ENCODE measurements at places on chromosomes 16 and 17.

DNA sequence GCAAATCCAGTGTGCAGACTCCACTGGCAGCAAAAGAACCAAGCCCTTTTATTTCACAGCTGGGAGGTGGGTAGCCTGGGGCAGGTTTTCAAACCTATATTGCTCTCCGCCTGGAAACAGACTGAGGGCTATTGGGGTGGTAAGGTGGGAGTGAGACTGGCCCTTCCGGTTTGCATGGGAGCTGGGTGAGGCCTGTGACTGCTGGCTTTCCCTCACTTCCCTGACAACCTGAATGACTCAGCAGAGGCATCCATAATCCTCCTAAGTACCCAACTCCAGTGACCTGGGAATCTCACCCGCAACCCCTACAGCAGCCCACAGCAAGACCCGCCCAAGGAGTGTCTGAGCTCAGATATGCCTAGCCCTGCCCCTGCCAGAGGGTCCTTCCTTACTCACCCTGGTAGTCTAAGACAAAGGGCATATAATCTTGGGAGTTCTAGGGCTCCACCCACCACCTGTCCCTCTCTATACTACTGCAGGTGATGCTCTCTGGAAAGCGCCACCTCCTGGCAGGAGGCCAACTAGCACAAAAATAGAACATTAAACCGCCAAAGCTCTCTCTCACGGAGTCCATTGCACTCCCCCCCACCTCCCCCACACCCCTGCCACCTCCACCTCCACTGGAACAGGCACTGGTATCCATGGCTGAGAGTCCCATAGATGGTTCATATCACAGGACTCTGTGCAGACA, 602.0 kb upstream of the C16orf82 start:
- no peak for DNase-seq

GRCh38 chr17:75064040-75064439, 17.0 kb downstream of the KCTD2 start:
- no peak for DNase-seq

- DNase-seq, result peak; percentile 86
Measured at GRCh38 chr17:29115961-29116803, 64.0 kb downstream of the MYO18A start.

- DNase-seq, result no peak
Measured at GRCh38 chr16:72066747-72067146, 3.7 kb downstream of the HPR start.

- DNase-seq, result no peak
Measured at GRCh38 chr17:66317629-66318028, 15.2 kb downstream of the PRKCA start.

DNA sequence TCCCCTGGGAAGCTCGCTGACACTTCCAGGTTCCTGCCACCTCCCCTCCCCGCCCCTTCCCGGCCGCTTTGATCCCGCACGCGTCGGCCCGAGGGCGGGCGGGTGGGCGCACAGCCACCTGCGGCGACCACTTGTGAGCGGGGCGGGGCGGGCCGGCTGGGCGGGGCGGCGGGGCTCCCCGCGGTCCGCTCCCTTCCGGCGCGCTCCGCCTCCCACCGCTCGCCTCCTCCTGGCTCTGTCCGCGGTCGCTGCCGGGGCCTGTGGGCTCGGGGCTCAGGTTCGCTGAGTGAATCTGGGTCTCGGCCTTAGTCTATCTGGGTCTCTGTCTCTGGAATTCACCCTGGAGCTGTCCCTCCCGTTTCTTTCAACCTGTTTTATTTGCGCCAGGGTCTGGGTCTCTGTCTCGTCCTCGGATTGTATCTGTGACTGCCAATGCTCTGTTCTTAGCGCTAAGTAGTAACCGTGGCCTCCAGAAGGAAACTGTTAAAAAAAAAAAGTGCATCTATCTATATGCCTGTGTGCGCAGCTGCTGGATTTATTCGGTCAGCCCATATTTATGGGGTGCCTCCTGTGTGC, 2.7 kb upstream of the HES7 start:
- DNase-seq, result no peak

DNA sequence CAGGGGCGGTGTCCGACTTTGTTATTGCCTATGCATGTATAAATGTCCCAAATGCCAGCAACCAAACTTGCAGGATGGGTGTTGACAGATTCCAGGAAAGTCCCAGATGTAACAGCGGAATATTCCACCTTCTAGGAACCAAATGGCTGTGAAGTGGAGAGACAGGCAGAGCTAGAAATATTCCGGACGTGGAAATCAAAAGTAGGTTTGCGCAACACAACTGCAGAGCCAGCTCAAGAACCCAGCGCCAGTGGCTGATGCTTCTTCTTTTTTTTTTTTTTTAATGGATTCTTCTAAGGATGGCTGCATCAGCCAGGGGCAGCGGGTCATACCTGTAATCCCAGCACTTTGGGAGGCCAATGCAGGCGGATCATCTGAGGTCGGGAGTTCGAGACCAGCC, 601.7 kb downstream of the MAF start:
- no peak for DNase-seq

GRCh38 chr17:14545156-14545906, 244.4 kb downstream of the HS3ST3B1 start:
- no peak for DNase-seq

DNA sequence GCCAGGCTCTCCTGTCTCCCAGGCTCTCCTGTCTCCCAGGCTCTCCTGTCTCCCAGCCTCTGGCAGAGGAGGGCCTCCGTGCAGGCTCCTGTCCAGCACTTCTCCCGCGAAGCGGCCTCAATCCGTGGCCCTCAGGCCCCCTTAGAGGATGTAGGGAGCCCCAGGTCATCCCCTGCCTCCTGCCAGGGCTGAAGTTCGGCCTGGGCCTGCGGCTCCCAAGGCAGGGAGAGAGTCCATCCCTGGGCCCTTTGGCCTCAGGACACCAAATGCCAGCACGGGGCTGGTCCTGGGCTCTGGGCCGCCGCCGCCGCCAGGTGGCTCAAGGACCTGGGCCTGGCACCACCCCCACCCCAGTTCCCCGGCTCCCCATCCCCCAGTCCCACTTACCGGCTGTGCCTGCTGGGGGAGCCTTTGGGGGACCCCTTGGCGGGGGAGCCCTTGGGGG, 370 bp downstream of the EVPL start:
- DNase-seq, result no peak

DNA sequence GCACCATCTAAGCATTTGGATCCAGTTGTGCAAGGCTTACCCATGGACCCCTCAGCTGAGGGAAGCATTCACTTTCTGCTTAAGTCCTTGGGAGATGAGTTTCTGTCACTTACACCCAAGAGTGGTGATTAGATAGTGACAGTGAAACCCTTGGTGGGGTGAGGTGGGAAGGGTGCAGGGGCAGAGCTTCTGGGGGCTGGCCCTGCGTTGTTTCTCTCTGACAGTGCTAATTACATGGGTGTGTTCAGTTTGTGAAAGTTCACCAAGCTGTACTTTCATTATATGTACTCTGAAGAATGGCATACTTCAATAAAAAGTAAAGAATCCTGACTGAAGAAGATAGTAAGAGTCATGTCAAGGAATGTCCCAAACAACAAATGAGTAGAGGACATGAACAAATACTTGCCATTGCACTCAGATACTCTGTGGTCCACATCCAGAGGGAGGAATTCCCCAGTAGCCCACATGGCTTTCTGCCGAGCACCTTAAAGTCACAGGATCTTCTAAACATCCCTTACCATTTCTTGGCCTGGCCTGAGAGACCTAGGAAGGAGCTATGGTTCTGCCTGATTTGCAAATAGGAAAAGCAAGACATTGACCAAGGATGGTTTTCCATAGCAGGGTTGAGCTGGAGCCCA, 8.4 kb downstream of the CHST6 start:
- DNase-seq, result no peak

- no peak for DNase-seq
Measured at GRCh38 chr17:49431743-49432142, 17.1 kb upstream of the PHB1 start.

GRCh38 chr17:41338961-41339485, 11.6 kb downstream of the KRT33A start:
- no peak for DNase-seq

DNA sequence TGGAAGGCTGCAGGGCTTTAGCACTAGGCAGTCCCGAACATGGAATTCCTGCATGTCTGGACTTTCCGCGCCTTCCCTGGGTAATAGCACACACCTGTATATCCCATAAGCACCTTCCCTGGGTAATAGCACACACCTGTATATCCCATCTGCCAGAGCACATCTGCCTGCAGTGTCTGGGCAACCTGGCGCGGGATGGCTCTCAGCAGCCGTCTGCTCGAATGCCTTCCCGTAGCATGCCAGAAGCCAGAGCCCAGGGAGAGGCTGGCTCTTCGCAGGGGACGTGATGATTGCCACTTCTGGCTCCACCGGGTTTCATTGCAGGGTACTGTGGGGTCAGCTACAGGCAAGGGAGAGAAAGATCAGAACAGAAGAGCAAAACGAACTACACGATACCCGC, 21.3 kb downstream of the MBTPS1 start:
- peak; percentile 16 for DNase-seq

- DNase-seq, result no peak
Measured at GRCh38 chr17:16878606-16879005, 93.3 kb downstream of the TNFRSF13B start.

DNA sequence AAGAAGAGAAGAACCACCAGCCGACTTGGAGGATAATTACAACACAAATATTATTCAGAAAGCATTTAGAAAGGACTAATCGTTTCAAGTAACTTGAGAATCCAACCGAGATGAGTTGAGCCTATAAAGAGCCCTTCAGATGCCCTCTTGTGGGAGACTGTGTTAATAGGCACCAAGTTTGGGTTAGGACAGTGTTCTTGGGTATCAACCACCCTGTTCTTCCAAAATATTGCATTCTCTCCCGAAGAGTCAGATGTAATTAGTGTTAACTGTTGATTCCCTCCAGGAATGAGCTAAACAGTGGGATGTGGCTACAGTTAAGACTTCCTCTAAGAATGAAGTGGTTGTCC, 87.8 kb upstream of the NOL11 start:
- peak; percentile 71 for DNase-seq

- no peak for DNase-seq
Measured at GRCh38 chr17:57855391-57856035, 5.7 kb upstream of the MRPS23 start.

- DNase-seq, result no peak
Measured at GRCh38 chr16:12390074-12390605, 413.5 kb downstream of the CPPED1 start.

DNA sequence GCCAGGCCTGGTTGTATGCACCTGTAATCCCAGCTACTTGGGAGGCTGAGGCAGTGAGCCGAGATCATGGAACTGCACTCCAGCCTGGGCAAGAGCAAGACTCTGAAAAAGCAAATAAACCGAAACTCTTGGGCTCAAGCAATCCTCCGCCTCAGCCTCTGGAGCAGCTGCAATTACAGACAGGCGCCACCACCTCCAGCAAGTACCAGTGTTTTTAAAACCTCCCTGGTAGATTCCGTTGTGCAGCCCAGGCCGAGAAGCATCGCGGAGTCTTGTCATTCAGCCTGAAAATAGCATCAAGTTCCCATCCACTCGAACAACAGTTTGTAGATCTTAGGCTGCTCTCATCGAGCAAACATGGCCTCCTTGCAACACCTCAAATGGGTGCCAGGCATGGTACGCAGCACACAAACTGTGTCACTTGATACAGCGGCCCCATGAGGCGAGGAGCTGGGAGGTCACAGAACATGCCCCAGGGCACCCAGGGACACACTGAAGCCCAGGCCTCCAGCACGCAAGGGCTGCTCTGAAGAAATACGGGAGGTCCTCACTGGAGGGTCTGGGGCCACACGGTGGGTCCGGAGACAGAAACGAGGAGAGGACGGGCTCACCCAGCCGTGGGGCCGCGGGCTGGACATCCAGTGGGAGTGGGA, 18.1 kb downstream of the TMC6 start:
- no peak for DNase-seq

DNA sequence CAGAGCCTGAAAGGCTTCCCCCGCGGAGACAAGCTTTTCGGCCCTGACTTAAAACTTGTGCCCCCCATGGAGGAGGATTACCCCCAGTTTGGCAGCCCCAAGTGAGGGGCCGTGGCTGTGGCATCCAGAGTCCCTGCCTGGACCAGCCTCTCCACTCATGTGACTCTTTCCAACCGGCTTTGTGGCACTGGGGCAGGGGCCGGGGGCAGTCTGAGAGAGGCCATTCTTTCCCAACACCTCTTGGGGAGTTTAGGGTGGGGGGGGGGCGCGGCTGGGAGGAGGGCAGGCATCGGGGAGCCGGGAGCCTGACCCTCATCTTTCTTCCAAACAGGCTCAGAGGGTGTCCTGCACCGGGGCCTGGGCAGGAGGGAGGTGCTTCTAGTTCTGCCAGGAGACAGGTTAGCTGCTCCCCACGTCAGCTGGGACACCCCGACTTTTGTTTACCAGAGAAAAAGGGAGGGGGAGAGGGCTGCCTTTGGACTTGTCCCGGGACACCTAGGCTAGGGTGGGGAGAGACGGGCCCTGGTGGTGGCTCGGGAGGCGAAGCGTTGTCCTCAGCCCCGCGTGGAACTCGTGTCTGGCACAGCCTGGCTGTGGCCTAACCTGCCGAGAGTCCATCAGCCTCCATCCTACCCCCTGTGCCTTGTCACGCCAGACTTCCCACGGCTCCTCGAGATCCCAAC, 7.3 kb upstream of the SERPINF1 start:
- no peak for DNase-seq

- no peak for DNase-seq
Measured at GRCh38 chr16:1182316-1182671, 29.4 kb downstream of the CACNA1H start.

DNA sequence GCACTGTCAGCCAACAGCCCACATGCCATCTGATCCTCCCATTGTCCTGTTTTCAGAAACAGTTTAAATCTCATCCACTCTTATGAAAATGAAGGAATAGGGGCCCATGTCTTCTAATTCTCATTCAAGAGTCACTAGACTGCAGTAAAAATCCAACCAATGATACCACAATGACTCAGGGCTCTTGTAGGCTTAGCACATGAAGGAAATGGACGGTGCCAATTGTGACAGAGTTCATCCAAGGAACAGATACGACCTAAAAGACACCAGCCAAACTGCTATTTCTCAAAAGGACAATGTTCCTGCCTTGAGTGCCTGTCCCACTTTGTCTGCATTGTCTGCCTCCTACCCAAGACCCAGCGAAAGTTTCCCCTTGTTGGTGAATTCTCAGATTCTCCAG, 204.8 kb upstream of the COX10 start:
- no peak for DNase-seq

GRCh38 chr17:75277664-75278071, 6.6 kb upstream of the MIF4GD start:
- no peak for DNase-seq

- no peak for DNase-seq
Measured at GRCh38 chr16:89090669-89091426, 2.8 kb upstream of the ACSF3 start.

DNA sequence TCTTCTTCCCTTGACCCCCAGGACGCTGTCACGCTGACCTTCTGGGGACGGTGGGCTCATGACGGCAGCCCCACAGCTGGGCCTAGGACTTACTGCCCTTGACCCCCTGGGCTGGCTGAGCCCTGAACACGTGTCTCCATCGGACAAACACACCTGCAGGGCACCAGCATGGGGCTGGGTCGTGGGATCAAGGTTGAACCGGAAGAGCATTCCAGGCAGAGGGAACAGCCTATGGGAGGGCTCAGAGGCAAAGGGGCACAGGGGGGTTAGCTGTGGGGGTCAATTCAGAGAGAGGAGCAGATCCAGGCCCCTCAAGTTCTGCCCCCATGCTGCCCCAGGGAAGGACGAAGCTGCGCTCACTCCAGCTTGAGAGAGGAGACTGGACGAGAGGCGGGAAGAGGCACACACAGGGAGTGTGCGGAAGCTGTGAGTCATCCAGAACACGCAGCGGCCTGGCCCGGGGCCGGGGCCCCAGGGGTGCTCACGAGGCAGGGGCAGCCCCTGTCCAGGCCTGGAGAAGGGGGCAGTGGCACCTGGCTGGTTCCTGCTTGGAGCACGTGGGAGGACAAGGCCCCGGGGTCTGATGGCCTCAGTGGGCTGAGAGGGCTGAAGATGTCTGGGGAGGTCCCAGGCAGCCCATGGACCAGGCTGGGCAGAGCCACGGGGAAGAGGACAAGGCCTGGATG, 9.9 kb downstream of the SSTR5 start:
- DNase-seq, result no peak
